Left ventricle myocardium superior (tissue), 1 donor: ENCODE measurements at places on chromosomes 6 and 20.

GRCh38 chr6:53031281-53031680 lies 33.9 kb upstream of the FBXO9 start:
- no peak for DNase-seq

DNA sequence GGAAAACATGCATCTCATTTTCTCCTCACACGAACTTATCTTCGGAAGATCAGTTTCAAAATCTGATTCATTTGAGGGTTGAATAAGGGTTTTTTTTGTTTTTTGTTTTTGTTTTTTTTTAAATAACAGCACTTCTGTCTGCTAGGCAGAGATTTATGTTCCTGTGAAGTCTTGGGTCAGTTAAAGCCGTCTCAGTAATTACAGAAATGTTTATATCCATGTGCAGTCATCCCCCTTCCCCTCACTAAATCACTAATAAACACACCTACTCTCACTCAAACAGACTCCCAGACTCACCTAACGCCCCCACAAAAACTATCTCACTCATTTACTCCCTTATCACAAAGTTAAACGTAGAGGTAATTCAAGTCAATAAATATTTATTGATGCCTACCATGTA lies 214.2 kb upstream of the SUPT3H start:
- no peak for DNase-seq

- no peak for DNase-seq
These were observed 1.2 kb upstream of the COL19A1 start for GRCh38 chr6:69865126-69865525.

DNA sequence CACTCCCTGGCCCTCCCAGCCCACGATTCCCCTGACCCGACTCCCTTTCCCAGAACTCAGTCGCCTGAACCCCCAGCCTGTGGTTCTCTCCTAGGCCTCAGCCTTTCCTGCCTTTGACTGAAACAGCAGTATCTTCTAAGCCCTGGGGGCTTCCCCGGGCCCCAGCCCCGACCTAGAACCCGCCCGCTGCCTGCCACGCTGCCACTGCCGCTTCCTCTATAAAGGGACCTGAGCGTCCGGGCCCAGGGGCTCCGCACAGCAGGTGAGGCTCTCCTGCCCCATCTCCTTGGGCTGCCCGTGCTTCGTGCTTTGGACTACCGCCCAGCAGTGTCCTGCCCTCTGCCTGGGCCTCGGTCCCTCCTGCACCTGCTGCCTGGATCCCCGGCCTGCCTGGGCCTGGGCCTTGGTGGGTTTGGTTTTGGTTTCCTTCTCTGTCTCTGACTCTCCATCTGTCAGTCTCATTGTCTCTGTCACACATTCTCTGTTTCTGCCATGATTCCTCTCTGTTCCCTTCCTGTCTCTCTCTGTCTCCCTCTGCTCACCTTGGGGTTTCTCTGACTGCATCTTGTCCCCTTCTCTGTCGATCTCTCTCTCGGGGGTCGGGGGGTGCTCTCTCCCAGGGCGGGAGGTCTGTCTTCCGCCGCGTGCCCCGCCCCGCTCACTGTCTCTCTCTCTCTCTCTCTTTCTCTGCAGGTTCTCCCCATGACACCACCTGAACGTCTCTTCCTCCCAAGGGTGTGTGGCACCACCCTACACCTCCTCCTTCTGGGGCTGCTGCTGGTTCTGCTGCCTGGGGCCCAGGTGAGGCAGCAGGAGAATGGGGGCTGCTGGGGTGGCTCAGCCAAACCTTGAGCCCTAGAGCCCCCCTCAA lies at the start of gene LTA:
Gene LTA (plus strand): TSS at position 249 of the 871 bp plus-strand sequence. CDS start 454 bp downstream, at position 703.
- no peak for DNase-seq

- no peak for DNase-seq
These were observed 198.2 kb upstream of the SSTR4 start for GRCh38 chr20:22836877-22837276.

DNA sequence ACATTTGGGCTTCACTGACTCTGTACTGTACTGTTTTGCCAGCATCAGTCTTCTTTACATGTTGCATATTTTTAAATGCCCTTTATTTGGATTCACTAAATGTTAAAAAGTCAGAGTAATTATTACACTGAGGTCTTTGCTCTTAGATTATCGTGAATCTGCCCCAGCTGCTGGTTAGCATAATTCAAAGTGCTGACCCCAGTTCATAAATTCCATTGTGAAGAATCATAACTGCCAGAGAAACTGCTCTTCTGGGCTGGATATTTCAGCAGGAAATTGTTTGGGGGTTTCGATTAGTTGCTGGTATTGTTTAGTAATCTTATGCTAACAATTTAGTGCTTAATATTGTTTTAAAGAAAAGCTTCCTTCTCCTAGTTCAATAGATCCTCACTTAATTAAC lies 682.1 kb upstream of the MAP3K7 start:
- DNase-seq = no peak

DNA sequence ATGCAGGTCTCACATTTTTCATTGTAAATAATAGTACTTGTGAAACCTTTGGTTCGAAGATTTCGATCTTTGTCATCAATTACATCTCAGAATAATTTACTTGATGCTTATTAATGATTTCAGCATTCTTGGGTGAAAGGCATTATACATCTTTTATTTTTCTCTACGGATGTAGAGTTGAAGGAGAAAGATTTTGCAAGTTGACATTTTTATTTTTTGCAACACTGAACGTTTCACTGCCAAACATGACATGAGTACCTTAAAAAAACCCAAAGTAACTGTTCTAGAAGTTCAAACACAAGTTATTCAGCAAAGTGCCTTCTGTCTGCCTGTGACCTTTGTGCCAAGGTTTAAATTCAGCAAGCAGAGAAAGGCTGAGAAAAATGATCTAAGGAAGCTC lies 97.3 kb upstream of the SGK1 start:
- DNase-seq = no peak

DNA sequence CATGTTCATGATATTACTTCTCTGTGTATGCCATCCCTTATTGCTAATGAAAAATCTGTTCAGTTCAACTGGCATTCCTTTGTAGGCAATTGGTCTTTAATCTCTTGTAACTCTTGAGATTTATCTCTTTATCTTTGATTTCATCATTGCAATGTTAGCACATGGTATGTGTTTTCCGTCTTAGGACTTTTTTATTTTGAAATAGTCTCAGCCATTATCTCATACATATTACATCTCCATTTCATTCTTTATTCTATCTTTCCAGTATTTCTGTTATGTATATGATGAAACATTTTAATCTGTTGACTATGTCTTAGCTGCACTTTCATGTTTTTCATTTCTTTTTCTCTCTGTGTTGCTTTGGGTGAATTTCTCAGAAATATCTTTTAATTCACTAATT lies 58.1 kb downstream of the VSTM2L start:
- no peak for DNase-seq

DNA sequence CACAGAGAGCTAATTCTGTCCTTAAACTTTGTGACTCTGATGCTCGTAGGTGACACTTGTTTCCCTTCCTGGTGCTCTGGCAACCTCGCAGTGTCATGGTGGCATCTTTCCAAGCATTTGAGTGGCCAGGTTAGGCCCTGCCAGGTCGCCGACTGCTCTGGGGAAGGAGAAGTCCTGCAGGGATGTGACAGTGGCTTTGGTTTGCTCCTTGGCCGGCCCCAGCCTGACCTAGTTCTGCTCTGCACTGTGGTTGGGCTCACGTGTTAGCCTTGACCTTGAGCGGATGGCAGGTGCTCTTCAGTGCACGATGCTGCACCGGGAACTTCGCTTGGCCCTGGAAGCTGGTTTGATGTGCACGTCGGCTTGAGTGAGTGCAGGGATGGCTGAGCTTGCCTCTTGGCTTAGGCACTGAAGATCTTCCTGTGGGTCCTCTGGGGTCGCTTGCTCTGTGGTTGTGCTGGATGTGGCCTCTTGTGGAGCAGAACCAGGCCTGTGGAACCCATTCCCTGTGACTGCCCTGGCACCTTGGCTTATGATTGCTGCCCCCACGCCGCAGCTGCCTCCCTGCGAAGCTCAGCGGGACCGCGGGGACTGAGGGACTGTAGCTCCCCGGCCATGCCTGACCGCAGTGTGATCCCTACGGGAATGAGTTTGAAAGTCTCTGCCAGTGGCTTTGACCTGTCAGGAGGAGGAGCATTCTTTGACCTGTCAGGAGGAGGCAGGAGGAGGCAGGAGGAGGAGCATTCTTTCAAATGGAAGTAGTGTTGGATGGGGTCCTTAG lies 8.7 kb downstream of the OSBPL2 start:
- DNase-seq = peak; percentile 78

DNA sequence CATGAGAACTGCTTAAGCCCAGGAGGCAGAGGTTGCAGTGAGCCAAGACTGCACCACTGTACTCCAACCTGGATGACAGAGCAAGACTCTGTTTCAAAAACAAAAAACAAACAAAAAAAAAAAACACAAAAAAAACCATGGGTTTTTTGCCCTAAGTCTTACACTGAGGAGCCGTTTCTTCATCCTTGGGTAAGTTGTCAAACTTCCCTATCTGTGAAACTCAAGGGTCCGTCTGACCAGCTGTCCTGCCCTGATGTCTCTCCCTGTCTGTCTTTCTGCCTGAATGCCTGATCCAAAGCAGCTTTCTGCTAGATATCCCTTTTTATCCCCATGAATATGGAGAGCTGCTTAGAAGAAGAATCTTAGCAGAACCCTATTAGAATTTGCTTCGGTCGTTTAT lies 41.3 kb upstream of the CLDN20 start:
- DNase-seq = no peak

DNA sequence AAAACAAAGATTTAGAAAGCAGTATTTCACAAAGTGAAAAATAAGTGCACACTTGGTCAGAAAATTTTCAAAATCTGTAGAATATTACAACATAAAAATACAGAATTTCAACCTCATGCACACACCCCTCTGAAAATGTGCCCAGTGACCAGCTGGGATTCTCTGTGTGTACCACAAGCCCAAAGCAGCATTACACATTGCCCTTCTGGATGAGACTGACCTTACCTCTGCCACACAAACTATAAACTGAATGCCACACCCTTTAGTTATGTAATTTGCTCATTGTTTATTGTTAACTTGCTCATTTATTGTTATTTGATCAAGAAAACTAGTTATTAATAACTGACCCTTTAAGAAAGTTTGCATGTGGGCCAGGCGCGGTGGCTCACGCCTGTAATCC lies 303.0 kb downstream of the FOXC1 start:
- no peak for DNase-seq

DNA sequence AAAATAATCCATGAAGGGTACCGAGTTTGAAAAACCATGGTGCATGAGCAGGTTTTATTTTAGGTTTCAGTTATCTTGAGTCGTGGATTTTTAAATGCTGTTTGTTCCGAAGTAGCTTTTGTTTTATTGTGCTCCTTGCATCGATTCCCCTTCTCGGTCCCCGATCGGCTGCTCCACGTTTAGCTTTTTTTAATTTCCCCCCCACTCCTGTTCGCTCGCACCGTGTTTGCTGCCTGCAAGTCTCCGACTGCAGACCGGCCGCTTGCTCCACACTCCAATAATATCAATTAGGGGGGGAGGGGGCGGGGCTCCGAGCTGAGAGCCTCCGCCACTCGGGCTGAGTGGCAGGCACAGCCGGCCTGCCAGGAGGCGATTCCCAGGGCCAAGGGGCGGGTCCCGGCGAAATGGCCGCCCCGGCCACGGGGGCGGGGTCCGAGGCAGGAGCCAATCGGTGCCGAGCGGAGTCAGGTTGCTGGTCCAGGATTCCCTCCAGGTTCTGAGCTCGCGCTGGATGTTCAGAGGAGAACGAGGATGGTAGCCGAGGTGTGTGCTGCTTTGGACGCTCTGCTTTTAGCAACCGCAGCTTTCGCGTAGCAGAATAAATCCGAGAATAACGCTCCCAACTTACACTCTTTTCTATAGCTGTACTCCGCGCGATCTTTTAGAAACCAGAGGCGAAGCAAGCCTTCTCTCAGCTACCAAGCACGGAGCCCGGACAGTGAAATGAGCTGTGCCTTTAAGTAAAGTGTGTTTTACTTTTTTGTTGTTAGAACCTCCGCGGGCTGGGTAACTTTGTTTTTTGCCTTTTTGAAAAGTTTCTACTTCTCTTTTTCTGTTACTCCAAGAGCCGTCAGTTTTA lies at the start of gene EPHA7:
Gene EPHA7 (minus strand): TSS at position 256 of the 859 bp plus-strand sequence. CDS start 218 bp downstream, at position 38.
- DNase-seq = peak; percentile 95

DNA sequence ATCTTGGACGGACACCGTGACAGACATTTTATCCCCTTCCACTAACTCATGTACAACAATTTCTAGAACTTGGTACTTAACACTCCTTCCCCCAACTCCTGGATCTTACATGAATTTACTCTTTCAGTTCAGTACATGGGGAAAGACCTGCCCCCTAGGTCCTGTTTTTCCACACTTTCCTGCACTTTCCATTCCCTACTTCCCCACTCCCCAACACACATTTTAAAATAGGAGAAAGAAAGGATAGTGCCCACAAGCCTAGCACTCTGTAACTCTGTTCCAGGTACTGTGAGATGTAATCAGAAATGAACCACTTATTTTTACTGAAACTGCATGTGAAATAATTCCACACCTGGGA lies 1.3 kb downstream of the ADGRG6 start:
- DNase-seq = no peak

GRCh38 chr20:11436113-11436905 lies 481.4 kb upstream of the BTBD3 start:
- DNase-seq = no peak

- DNase-seq = no peak
These were observed 32.3 kb upstream of the AFDN start for GRCh38 chr6:167794161-167795157.

DNA sequence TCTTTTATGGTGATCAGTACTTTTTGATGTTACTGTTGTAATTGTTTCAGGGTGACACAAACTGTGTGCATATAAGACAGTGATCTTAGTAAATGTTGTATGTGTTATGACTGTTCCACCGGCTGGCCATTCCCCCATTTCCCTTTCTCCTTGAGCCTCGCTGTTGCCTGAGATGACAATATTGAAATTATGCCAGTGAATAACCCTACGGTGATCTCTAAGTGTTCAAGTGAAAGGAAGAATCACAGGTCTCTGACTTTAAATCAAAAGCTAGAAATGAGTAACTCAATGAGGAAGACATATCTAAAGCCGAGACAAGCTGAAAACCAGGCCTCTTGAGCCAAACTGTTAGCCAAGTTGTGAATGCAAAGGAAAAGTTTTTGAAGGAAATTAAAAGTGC lies 32.3 kb downstream of the TULP4 start:
- DNase-seq = no peak

DNA sequence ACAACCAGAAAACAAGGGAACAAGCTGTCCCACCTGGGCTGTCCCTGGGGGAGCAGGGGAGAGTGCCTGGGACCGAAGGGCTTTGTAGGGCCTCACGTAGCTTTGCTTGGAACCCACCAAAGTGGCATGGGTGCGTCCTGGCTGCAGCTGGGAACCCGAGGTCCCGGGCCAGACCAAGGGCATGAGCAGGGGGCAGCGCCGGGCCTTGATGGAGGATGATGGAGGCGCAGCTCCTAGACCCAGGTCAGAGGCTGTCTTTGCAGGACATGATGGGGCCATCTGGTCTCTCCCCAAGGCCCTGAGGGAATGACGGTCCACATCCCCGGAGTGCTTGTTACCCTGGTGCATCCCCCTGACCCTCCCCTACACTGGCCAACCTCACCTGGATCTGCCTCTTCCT lies 7.6 kb upstream of the OSBPL2 start:
- DNase-seq = no peak

GRCh38 chr6:77965449-77965848 lies 312.6 kb downstream of the MEI4 start:
- DNase-seq = no peak

GRCh38 chr6:167163476-167164011 lies 5.8 kb upstream of the GPR31 start:
- DNase-seq = no peak

- DNase-seq = no peak
These were observed 8.6 kb downstream of the HS3ST5 start for GRCh38 chr6:114334237-114334636.
